Stimulated activated CD4-positive, alpha-beta T cell treated with anti-CD3 and anti-CD28 coated beads, Interleukin-2, amount 100 ng/mL, for 48 hours (primary cell): ENCODE measurements at places on chromosomes 3 and 15.

- no peak for DNase-seq
Measured at GRCh38 chr15:77844798-77845446, 212.2 kb upstream of the LINGO1 start.

GRCh38 chr15:70487387-70487740, 276.0 kb downstream of the UACA start:
- DNase-seq, result no peak

DNA sequence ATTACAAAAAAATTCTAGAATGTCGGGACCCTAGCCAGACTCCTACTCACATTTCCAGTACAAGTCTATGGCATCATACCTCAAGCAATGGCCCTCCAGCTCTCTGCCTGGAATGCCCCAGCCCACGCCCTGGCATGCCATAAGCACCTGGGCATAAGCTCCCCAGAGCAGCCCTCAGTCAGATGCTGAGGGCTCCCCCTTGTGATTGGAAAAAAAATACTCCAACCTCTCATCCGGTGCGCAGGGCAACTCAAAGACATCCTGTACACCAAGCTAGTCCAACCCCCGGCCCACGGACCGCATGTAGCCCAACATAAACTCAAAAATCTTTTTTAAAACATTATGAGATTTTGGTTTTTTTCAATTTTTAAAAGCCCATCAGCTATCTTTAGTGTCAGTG, 115.4 kb downstream of the NEK10 start:
- DNase-seq, result peak; percentile 1

DNA sequence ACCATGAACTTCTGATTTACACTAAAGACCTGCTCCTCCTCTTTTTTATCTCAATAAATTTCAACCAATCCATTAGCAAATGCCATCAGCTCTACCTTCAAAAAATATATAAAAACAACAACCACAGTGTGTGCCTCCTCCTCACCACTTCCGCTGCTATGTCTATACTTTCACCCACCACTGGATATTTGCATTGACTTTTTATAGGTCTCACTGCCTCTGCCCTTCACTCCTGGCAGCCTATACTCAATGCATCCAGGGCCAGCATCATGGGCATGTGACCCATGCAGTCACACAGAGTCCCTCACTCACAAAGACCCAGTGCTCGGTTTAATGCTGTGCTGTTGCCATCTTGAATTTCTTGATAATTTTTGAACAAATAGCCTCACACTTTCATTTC, 53.5 kb upstream of the CCDC54 start:
- DNase-seq, result no peak

DNA sequence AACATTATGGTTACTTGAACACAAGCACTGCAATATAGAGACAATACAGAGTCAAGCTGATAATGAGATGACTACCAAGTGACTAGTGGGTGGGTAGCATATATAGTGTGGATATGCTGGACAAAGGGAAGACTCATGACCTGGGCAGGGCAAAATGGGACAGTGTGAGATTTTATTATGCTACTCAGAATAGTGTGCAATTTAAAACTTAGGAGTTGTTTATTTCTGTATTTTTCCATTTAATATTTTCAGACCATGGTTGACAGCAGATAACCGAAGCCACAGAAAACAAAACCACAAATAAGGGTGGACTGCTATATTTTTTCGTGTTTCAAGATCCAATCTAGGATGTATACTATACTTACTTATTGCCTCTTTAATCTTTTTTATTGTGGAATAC, 19.6 kb downstream of the GALK2 start:
- no peak for DNase-seq

DNA sequence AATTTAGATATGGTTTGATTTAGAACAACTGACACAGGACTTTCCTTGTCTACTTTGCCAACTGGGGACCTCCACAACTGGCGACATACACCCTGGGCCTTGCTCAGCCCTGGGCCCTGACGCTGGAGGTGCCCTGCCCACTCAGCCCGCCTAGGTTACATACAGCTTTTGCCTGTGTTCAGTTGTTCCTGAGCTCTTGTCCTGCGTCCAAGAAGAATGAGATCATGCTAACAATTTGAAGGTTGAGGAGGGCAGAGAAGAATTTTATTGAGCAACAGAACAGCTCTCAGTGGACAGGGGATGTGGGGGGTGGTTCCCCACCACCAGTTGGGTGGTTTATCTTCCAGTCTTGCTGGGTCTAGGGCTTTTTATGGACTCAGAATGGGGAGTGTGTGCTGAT, 67.9 kb downstream of the IQCH start:
- DNase-seq, result no peak

- DNase-seq, result no peak
Measured at GRCh38 chr3:38599886-38600285, 49.6 kb downstream of the SCN5A start.

DNA sequence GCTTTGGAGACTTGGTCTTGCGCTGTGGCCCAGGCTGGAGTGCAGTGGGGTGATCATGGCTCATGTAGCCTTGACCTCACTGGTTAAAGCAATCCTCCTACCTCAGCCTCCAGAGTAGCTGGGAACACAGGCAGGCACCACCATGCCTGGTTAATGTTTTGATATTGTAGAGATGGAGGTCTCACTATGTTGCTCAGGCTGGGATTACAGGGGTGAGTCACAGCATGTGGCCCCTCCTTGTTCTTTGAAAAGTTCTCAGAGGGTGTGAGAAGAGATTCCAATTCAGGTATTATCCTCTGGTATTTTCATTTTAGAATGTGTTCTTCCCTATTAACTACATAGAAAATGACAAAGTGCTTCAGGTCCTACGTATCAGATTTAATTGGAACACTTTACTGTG, 51.9 kb upstream of the RPL32 start:
- DNase-seq, result no peak

DNA sequence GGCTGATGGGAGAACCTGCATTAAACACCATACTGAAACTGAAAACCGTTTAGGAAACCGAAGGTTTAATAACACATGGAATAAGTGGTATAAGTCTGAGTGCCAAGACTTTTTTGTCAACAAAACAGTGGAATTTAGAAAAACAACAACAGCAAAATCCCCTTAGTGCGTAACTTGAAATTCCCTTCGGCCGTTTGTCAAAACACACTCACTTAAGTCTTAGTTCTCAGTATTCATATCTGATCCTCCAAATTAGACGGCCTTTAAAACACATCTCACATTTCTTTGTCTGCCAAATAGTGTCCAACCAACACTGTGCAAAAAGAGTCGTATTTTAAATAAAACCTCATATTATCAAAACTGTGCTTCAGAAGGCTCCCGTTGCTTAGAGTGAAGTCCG, 64.5 kb downstream of the LRCH3 start:
- no peak for DNase-seq

DNA sequence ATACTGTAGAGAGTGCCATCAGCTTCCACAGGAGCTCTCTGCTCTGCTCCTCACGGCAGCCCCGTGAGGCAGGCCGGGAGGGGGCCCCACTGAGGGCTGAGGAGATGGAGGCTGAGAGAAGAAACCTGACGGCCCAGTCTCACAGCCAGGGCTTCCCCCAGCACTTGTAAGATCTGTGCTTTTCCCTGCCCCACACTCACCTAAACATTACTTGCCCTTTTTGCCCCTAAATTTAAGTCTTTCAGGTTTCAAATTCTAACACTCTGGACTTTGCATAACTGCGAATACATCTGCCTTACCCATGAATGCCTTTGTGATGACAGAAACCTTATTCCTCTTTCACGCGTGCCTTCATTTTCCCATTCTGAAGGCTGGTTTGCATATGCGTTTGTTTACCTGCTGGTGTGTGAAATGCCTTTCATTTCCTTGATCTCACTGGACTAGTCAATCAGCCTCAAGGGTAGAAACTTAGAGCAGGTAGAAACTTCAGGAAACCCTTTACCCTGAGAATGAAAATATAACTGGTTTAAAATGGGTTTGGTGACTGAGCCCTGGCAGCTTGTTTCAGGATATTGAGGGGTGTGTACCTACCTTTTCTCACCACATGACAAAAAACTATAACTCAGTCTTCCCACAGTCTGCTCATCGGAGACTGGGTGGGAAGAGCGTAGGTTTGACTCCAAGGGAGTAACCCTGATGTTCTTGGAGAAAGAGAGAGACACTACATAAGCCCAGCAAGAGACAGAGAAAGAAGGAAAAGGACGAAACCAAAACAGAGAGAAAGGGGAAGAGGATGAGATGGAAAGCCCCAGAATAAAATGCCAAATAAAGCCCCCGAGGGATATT, 20.1 kb downstream of the SLC12A8 start:
- DNase-seq, result no peak
